Osteoblast (primary cell): ENCODE measurements at places on chromosomes 1 and 21. TPM values are rescaled to one million over a fixed set of nuclear protein-coding genes. Genes with fewer than 3 reads are reported as not detected.

GRCh38 chr21:41624674-41625310 lies 116.8 kb upstream of the TMPRSS2 start:
- H3K36me3 ChIP-seq, result no peaks in the 10 kb centered on the region
- DNase-seq, result no peak
- no peak overlapping the region for H3K27ac ChIP-seq
- H3K27me3 ChIP-seq, result no peaks in the 10 kb centered on the region
- no peak overlapping the region for H3K4me3 ChIP-seq

Gene ZNF687
- 15.9 and 16.5 TPM in 2 replicates for total RNA-seq

Gene OR2M3
- not detected in 2 replicates for total RNA-seq

DNA sequence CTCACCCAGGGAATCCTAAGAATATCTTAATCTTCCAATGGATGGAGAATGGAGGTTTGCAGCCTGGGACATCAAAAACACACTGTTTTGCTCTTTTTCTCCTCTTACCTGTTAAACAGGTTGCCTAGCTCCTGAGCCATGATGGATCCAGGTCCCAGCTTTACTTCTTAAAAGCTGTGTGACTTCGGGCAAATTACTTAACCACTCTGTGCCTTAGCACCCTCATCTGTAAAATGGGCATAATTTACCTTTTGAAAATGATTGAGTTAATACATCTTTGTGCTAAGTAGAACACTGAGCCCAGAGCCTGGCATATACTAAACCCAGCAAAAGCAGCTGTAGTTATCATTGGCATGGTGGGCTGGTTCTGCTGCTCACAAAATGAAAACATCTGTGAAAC lies 10.2 kb downstream of the COQ8A start:
- no peak overlapping the region for H3K27ac ChIP-seq
- H3K4me3 ChIP-seq, result no peak overlapping the region
- H3K36me3 ChIP-seq, result no peaks in the 10 kb centered on the region
- H3K4me1 ChIP-seq, result no peaks in the 10 kb centered on the region
- no peaks in the 10 kb centered on the region for H3K27me3 ChIP-seq

GRCh38 chr1:176541663-176542062 lies 78.7 kb downstream of the PAPPA2 start:
- no peaks in the 10 kb centered on the region for H3K36me3 ChIP-seq
- no peaks in the 10 kb centered on the region for H3K4me1 ChIP-seq
- no peak for DNase-seq
- H3K27ac ChIP-seq, result no peak overlapping the region
- H3K4me3 ChIP-seq, result no peak overlapping the region
